ENCODE measurements at places on chromosomes 7 and 10.

- DNase-seq: no peak
Measured at GRCh38 chr7:27125986-27126394, 4.6 kb downstream of the HOXA4 start.

- no peak for DNase-seq
Measured at GRCh38 chr10:95835149-95835860, 72.5 kb upstream of the CC2D2B start.

- no peak for DNase-seq
Measured at GRCh38 chr10:75352650-75353049, 48.9 kb downstream of the ZNF503 start.

DNA sequence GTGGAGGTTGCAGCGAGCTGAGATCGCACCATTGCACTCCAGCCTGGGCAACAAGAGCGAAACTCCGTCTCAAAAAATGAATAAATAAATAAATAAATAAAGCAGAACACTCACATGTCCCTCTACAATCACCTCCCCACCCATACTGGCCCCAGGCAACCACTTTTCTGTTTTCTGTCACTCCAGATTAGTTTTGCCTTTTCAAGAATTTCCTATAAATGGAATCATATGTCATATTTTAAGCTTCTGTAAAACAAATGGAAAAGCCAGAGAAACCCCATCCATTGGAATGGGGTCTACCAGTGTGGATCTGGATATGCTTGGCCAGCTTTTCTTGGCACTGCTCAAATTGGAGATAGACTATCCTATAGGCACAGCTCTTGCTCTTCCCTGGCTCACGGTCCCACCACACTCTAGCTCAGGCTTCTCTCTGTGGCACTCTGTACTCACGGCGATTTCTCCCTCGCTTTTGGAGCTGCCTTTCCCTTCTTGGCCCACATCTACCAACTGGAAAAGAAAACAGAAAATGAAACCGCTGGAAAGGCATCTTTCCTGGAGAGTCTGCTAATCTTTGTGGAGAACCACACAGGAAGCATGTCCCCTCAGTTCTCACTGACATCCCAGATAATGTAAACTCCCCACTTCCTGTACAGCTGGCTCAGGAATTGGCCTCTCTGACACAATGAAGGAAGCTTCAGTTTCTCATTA is 210.1 kb downstream of the JCAD start:
- no peak for DNase-seq

DNA sequence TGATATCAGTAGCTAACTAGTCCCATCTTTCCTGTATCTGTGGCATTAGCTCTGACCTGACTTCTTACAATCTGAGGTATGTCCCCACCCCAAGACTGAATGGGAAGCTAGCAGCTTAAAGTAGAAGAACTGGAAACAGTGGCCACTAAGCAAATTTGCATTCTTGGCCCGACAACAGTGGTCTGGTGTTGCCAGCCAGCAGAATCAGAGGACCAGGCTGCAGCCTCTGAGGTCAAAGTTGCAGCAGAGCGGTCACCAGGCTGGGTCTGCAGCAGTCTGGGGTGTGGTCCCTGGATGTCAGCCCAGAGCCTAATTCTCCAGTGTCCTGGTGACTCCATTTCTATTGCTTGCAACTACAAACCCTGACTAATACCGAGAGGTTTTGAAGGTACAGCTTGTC is 26.3 kb downstream of the FAM107B start:
- DNase-seq: no peak

GRCh38 chr10:42932735-42933447 is 144.0 kb upstream of the RET start:
- DNase-seq: peak; percentile 26

DNA sequence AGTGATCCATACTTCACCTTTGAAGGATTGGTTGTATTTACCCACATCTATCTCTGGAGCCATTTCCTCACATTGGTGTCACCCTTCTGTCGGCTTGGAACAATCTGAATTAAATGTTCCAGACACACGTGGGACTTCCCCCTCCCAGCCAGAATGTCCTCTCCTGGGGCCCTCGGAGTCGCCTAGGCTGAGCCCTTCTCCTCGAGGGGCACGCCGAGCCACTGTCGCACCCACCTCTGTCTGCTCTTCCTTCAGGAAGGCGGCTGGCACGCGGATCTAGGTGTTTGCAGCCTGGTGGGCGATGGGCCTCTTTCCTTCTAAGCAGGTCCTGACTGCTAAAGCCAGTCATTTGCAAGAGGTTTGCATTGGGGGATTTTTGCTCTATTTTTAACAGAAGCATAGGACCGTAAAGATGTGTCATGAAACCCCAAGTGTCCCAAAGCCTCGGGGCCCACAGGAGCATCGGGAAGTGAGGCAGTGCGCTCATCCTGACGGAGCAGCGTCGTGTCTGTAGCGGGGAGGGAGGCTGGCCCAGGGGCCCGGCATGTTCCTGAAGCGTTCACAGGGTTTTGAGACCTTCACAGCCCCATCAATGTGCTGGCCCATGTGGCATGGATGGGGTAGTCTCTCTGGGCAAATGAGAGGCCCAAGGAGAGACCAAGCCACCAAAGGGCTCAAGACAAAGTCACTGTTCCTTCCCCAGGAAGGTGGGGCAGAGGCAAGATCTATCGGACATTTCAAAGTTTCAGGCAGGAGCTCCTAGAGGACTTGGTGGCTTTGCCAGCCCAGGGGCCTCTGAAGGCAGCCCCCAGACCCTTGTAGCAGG is 86.7 kb downstream of the RGS10 start:
- DNase-seq: no peak

- no peak for DNase-seq
Measured at GRCh38 chr10:62154231-62154630, 114.4 kb downstream of the RTKN2 start.

DNA sequence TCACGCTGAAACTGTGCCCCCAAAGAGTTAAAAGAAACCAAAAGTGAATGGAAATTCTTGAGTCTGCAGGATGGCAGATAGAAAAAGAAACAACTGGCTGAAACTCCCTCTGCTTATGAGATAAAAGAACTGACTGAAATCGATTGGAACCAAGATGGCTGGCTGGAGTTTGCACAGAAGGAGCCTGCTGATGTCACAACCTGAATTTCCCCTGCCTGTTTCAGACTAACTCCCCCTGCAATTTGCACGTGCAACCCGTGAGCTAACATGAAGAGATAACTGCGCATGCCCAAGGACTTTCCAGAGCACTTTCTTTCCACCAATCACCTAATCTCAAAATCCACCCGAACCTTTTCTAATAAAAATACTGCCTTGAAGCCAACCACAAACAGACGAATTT is 435.5 kb downstream of the CALN1 start:
- no peak for DNase-seq

- DNase-seq: no peak
Measured at GRCh38 chr10:17144757-17145156, 15.1 kb upstream of the CUBN start.

DNA sequence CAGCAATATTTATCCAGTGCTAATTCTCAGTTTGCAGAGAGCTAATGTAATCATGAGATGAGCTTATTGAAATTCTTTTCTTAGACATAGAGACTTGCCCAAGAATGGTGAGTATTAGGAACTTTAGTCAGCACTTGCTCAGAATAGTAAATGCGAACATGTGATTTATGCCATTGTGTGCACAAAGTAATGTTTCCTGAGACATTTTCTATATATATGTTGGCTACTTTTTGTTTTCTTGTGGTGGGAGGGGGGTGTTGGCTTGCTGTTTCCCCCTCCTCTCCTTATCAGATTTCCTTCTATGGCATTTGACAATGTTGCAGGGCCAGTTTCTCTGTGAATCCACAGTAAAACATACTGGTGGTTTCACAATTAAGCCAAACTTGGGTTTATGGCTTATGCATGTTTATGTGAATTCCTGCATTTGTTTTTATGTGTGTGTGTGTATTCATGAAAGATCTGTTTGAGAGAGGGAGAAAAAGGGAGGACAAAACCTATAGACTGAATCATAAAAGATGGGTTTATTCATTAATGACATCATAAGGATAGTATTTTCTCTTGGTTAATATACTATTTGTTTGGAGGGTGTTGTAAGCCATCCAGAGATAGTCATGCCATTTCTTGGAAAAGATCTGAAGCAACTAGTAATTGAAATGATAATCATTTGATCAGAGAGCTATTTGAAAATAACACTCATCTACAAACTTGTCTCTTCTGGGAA is 36.3 kb downstream of the ARID5B start:
- no peak for DNase-seq

- DNase-seq: no peak
Measured at GRCh38 chr10:123936426-123936825, 44.8 kb upstream of the CPXM2 start.
